ENCODE measurements at places on chromosomes 1 and 21.
A peak's percentile ranks its signal among the peaks of the same experiment; 100 is the strongest.

- H3K27ac ChIP-seq = no peak overlapping the region
- no peak overlapping the region for H3K4me3 ChIP-seq
- H3K4me1 ChIP-seq = no peaks in the 10 kb centered on the region
- H3K27me3 ChIP-seq = no peaks in the 10 kb centered on the region
- DNase-seq = no peak
- H3K36me3 ChIP-seq = no peaks in the 10 kb centered on the region
These were observed 13.9 kb upstream of the OLIG1 start for GRCh38 chr21:33055991-33056390.

DNA sequence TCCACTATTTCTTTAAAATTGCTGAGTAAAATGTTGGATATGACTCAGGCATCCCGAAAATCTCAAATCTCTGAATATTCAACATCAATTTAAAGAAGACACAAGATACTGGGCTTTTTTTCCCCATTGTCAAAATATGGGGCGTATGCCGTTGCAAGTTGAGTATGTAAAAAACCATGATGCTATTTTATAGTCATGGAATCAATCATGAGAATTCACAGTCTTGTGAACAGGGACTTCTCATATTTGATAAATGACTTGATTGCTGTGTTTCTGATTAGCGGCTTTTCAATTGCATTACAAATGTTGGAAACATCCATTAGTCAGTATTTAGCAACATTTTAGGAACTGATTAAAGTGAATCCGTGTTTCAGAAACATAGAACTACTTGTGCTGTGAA lies 45.3 kb downstream of the SETD4 start:
- H3K4me1 ChIP-seq = no peaks in the 10 kb centered on the region
- no peak overlapping the region for H3K4me3 ChIP-seq
- DNase-seq = no peak
- H3K27me3 ChIP-seq = no peaks in the 10 kb centered on the region
- H3K36me3 ChIP-seq = no peaks in the 10 kb centered on the region

GRCh38 chr21:44759628-44760285 lies 41.9 kb downstream of the UBE2G2 start:
- H3K36me3 ChIP-seq = peaks cover 7% of the 10 kb centered on the region
- no peaks in the 10 kb centered on the region for H3K4me1 ChIP-seq
- H3K27me3 ChIP-seq = no peaks in the 10 kb centered on the region
- DNase-seq = peak; percentile 19

DNA sequence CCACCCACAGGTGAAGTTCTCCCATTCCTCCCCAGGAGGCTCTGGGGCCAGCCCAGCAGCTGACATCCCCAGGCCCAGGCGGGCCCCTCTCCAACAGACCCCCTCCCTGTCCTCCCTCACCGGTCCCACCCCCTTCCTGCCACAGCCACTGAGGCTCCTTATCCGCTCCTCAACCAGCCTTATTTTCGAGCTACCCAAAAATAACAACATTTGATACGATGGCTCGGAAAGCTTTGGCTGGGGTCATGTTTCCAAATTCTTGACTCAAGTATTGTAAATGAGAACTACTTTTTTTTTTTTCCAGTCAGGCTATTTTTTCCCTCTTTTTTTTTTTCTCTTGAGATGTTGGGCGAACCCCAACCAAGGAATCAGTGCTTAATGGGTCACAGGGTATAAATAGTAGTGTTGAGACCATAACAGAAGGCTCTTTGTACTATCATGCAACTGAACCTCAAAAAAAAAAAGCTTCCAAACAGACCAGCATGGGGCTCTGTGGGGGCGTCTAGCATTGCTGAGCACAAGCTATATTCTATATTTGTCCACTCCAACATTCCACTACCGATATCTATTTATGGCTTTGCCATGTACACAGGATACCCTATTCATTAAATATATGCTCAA lies 27.2 kb downstream of the IRF2BP2 start:
- no peaks in the 10 kb centered on the region for H3K4me1 ChIP-seq
- no peaks in the 10 kb centered on the region for H3K36me3 ChIP-seq
- H3K4me3 ChIP-seq = no peak overlapping the region
- H3K27ac ChIP-seq = no peak overlapping the region
- no peaks in the 10 kb centered on the region for H3K27me3 ChIP-seq

- H3K27me3 ChIP-seq = no peaks in the 10 kb centered on the region
- no peak for DNase-seq
- no peaks in the 10 kb centered on the region for H3K36me3 ChIP-seq
- no peak overlapping the region for H3K4me3 ChIP-seq
- no peak overlapping the region for H3K27ac ChIP-seq
These were observed 73.6 kb downstream of the ROR1 start for GRCh38 chr1:63847308-63847910.

DNA sequence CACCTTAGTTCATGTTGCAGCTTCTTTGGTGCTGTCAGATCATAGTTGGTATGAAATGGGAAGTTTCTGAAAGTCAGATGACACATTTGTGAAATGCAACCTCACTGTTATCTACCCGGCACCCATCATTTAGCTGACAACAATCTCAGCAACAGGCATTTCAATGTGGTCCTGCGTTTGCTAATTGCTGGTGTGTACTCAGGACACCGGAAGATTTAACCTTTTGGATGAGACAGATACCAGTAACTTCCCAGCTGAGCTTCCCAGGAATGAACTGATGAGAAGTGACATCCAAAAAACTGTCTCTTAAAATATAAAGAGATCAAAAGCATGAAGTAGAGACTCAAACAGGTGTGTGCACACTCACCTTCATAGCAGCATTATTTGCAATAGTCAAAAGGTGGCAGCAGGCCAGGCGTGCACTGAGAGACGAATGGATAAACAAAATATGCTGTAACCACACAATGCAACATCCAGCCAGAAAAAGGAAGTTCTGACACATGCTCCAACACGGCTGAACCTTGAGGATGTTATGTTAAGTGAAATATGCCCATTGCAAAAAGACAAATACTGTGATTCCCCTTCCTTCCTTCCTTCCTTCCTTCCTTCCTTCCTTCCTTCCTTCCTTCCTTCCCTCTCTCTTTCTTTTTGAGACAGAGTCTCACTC lies 7.9 kb upstream of the CLDN14 start:
- no peaks in the 10 kb centered on the region for H3K27me3 ChIP-seq
- DNase-seq = no peak
- no peak overlapping the region for H3K27ac ChIP-seq
- no peaks in the 10 kb centered on the region for H3K36me3 ChIP-seq

DNA sequence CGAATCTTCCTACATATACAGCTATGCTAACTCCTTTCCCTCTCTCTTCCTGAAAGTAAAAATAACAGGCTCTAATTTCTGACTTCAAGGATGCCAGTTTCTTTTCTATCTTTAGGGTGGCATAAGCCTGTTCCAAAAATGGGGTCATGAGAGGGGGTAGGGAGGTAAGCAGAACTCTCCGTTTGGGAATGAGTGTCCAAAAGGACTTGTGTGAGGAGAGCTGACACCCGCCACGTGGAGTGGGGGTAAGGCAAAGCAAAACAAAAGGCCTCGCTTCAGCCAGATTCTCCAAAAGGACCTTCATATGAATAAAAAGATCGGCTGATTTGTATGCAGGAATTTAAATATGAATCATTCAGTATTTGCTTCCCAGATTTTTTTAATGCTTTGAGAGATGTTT lies 28.6 kb downstream of the PLPPR4 start:
- peaks cover 10% of the 10 kb centered on the region for H3K36me3 ChIP-seq
- H3K4me1 ChIP-seq = peaks cover 2% of the 10 kb centered on the region
- H3K4me3 ChIP-seq = no peak overlapping the region
- no peak for DNase-seq
- H3K27ac ChIP-seq = no peak overlapping the region

DNA sequence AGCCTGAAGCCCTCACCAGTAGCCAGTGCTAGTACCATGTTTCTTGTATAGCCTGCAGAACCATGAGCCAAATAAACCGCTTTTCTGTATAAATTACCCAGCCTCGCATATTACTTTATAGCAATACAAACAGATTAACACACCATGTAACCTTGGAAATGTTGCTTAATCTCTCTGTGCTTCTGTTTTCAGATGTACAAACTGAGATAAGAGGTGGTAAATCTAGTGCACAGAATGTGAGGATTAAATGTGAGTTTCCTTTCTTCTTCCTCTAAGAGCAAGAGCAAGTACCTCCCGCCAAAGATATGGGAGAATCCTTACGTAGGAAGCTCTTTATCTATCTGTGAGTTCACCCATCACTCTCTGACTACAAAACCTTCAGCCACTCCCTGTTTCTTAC lies 128.4 kb downstream of the HIVEP3 start:
- H3K27me3 ChIP-seq = no peaks in the 10 kb centered on the region
- H3K4me3 ChIP-seq = no peak overlapping the region
- H3K27ac ChIP-seq = no peak overlapping the region
- H3K4me1 ChIP-seq = no peaks in the 10 kb centered on the region

DNA sequence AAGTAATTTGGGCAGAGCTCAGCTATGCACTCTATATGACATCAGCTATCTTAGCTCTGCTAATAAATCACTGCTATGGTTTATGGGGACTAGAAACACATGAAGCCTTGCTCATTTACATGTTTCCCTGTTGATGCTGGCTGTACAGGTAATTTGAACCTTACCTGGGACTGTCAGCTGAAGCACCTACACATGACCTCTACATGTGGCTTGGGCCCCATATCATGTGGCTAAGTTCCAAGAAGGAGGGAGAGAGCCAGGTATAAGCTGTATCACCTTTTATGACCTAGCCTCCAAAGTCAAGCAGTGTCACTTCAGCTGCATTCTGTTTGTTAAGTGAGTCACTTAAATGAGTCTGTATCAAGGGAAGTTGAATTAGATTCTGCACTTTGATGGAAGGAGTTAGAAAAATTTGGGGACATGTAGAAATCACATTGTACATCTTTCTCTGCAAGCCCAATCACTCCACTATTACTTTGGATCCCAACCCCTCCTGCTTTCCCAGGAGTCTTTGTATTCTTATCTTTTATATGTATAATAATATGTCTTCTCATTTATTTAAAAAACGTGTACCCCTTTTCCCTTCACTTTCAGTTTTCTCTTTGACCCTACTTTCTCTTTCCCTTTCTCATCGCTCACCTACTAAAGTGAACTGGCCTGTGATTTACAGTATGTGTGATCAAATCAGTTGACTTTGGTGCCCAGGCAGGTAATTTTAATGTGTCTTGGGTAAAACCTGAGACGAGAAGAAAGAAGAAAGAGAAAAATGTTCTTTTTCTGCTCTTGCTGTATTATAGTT lies 53.4 kb upstream of the PRKACB start:
- DNase-seq = no peak
- no peak overlapping the region for H3K27ac ChIP-seq
- H3K36me3 ChIP-seq = peaks cover 7% of the 10 kb centered on the region
- no peaks in the 10 kb centered on the region for H3K4me1 ChIP-seq

DNA sequence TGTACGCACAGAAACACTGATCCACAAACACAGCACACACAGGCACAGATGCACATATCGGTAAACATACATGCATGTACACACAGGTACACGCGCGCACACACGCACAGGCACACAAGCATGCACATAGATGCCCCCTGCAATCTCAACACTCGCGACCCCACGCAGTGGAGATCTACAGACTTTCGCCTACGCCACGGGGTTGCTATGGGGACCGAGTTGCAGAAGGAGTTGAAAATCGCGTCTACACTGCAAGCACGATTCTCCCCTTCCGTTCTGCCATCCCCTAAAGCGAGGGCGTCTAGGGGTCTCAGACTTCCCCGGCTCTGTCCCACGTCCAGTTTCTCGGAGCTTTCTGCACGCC lies 826 bp downstream of the TRIM17 start:
- peaks cover 23% of the 10 kb centered on the region for H3K27me3 ChIP-seq
- H3K27ac ChIP-seq = no peak overlapping the region
- peaks cover 8% of the 10 kb centered on the region for H3K36me3 ChIP-seq
- peak overlapping the region; percentile 70 for H3K4me3 ChIP-seq
- no peak for DNase-seq

DNA sequence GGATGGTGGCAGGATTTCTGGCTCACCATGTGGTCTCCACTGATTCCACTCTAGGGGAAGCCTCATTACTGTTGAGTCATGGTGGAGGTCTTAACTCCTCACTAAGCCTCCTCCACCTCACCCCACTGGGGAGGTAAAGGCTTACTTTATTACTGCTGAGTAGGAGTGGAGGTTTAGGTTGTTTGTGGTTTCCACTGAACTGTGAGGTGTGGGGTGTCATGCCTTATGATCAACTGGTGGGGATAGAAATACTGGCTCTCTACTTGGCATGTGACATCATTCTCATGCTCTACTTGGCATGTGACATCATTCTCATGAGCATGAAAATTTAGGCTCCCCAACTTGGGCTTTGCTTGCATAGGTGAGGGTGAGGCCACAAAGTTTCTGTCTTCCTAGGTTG lies 35.6 kb downstream of the COL6A1 start:
- no peaks in the 10 kb centered on the region for H3K27me3 ChIP-seq
- H3K27ac ChIP-seq = no peak overlapping the region
- no peak for DNase-seq

- no peak overlapping the region for H3K27ac ChIP-seq
- DNase-seq = no peak
- H3K4me1 ChIP-seq = no peaks in the 10 kb centered on the region
- H3K27me3 ChIP-seq = no peaks in the 10 kb centered on the region
These were observed 129.9 kb downstream of the NTPCR start for GRCh38 chr1:233080286-233080685.

- H3K36me3 ChIP-seq = no peaks in the 10 kb centered on the region
- no peak overlapping the region for H3K4me3 ChIP-seq
- no peaks in the 10 kb centered on the region for H3K4me1 ChIP-seq
- no peak for DNase-seq
- no peaks in the 10 kb centered on the region for H3K27me3 ChIP-seq
These were observed 4.2 kb upstream of the OTUD3 start for GRCh38 chr1:19877821-19878636.

GRCh38 chr1:19071674-19072281 lies 115.3 kb upstream of the IFFO2 start:
- H3K27ac ChIP-seq = no peak overlapping the region
- no peak for DNase-seq
- H3K36me3 ChIP-seq = peaks cover 44% of the 10 kb centered on the region
- no peaks in the 10 kb centered on the region for H3K27me3 ChIP-seq
- no peaks in the 10 kb centered on the region for H3K4me1 ChIP-seq

GRCh38 chr1:183110326-183110880 lies 75.7 kb upstream of the LAMC2 start:
- H3K27ac ChIP-seq = no peak overlapping the region
- no peaks in the 10 kb centered on the region for H3K27me3 ChIP-seq
- no peak overlapping the region for H3K4me3 ChIP-seq
- H3K4me1 ChIP-seq = peaks cover 15% of the 10 kb centered on the region

DNA sequence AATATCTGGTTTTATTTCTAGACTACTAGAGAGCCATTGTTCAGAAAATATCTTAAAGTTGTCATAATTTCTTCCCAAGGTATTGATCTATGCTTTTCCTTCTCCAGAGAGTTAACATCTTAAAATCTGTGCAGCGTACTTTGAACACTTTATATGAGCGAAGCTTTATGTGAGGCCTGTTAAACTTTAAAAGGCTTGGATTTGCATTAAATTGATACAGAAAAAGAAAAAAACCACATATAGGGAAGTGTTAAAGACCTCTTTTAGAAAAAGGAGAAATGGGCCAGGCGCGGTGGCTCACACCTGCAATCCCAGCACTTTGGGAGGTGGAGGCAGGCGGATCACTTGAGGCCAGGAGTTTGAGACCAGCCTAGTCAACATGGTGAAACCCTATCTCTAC lies 59.2 kb upstream of the MORC3 start:
- DNase-seq = no peak
- no peaks in the 10 kb centered on the region for H3K36me3 ChIP-seq
- H3K27me3 ChIP-seq = no peaks in the 10 kb centered on the region
- H3K27ac ChIP-seq = no peak overlapping the region
- H3K4me3 ChIP-seq = no peak overlapping the region
